CD8-positive, alpha-beta memory T cell (primary cell): ENCODE measurements at places on chromosomes 2 and 18. TPM values are rescaled to one million over a fixed set of nuclear protein-coding genes. Genes with fewer than 3 reads are reported as not detected.

Gene GCA
- 14.0 TPM for polyA plus RNA-seq

Gene MTX2
- 21.6 TPM for polyA plus RNA-seq

Gene GALNT3
- polyA plus RNA-seq, result 2.2 TPM

Gene SPC25
- not detected for polyA plus RNA-seq

Gene ALPI
- polyA plus RNA-seq, result not detected

Gene CLHC1
- 1.1 TPM for polyA plus RNA-seq

Gene COL6A3
- polyA plus RNA-seq, result 0.56 TPM

Gene CSRNP3
- not detected for polyA plus RNA-seq

Gene IL1RL2
- polyA plus RNA-seq, result not detected

DNA sequence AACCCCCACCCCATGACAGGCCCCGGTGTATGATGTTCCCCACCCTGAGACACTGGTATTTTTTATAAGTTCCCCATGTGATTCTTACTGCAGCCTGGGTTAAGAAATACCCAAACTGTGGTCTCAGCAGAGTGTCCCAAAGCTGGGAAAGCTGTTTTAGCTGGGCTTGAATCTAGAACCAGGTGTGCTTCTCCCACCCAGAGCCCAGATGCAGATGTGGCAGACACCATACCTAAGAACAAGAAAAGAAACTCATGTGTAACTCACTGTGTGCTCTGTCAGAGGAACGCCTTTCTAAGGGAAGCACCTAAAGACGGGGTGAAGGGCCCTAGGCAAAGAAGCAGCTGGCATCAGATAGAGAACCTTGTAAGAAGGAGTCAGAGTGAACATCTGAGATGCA lies 23.9 kb downstream of the DOK1 start:
- DNase-seq, result no peak

DNA sequence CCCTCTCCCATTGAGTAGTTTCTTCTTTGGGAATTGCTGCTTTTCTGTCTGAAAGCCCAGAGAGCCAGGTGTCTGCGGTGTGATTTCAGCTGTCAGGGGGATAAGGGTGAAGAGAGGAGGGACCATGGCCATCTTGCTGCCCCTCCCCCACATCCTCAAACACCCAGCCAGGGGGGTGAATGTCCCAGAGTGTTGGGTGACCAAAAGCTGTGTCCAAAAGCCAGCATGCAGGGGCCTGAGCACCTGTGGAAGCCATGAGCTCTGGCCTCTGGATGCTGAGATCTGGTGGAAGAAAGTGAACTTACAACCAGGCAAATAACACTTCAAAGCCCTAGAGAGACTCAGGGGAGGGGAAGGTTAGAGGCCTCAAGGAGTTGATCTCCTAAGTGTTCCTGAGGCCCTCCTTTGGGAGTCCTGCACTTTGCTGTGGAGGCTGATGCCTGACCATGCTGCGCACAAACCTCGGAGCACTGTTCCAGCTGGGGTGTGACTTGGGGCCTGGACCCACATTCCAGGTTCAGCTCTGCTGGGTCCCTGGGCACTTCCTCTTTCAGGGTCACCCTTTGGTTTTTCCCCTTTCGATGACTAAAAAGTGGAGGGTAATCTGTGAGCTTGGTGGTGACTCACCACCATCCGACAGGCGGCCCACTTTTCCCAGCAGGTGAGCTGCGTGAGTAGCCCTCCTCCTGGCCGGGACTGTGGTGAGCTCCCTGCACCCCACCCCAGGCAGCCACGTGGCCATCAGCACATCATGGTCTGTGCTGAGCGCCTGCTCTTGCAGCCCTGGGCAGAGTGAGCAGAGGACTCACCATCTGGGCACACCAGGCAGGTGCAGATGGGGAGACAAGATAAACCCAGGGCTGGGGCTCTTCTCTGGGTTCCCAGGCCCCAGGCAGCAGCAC lies 66.8 kb upstream of the FOSL2 start:
- no peak for DNase-seq

DNA sequence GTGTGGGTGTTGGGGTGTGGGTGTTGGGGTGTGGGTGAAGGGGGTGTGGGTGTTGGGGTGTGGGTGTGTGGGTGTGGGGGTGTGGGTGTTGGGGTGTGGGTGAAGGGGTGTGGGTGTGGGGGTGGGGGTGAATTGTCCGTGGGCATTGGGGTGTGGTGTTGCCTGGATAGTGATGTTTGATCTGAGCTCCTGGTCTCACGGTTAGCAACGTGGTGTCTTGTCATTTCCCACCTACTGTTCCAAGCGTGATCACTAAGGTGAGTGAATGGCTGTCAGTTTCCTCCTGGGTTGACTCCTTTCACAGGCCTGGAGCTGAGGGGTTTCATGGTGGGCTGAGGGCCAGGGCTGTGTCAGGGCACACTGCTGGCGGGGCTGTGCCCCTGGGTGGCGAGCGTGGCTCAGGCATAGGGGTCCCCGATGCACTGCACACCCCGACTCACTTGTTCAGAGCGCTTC lies 27.2 kb downstream of the RTP5 start:
- no peak for DNase-seq

DNA sequence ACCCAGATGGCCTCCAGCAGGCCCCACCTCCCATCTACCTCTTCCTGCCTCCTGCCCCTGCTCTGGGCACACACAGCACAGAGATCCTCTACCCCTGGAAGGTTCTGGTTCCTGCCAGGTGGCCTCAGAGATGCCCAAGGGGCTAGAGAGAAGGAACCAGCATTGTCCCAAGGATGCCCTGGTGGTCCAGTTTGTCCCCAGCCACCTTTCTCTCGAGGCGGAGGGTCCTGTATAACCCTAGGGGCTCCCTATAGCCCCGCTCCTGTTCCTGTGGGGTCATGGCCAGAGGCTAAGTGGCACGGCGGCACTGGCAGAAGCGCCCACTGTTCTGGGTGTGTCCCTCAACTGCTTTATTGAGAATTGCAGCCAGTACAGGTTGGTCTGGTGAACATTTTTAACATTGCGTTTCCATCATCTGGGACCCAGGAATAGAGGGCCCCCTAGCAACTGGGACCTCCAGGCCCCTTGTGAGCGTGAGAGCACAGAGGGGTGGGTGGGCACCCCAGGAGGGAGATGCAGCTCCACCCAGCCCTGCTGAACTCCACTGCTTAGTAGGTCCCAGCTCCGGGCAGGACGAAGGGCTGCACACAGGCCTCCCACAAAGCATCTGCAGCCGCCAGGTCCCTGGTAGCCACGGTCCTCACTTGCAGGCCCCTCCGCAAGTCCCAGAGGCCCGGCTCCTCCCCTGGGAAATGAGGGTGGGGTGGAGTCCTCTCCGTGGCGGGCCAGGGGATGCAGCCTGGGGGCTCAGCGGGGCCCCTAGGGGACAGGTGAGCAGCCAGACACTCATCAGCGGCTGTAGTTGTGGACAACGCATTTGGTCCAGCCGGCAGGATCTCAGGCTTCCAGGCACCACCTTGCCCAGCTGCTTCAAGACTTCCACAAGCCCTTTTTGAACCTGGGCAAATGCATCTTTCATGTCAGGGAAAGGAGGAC lies 33.1 kb downstream of the GPC1 start:
- DNase-seq, result no peak

DNA sequence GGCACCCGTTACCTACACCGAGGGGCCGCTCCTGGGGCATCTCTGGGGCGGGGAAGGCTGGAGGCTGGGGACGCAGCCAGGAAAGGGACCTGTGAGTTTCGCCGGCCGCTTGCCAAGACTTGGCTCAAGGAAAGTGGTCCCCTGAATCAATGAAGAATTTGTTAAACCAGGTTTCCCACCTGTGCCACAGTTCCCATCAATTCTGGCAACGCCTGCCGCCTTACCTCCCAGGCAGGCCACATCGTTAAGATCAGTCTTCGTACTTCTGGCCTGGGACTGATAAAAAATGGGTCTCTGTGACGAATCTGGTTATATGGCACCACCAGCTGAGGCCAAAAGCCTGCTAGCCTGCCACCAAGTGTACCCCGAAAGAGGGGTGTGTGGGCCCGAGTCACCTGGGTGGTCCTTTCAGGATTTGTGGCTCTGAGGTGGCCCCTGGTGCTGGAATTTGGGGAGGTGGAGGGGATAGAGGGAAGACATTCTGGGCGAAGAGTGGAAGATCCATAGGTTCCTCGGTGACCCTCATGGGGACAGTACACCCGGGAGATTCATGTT lies 789 bp upstream of the TGFA start:
- DNase-seq, result no peak

DNA sequence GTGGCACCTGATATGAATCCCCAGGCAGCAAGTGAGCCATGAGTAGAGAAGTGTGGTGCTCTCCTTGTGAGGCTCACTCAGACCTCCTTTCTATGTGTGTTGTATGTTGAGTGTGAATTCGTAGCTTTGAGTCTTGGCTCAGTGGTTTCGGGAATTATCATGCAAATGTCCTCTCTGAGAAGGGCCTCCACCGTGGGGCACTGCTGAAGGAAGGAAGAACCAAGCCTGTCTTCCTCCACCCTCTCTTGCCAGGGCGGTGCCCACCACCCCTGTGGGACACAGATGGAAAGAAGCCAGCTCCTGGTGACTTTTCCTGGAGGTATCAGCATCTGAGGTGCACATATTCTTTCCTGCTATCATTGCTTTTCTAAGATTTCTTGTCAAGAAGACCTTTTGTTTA lies 156.1 kb downstream of the MYT1L start:
- no peak for DNase-seq

- no peak for DNase-seq
Observed at GRCh38 chr2:143955401-143956065, 564.4 kb downstream of the ZEB2 start.

- no peak for DNase-seq
Observed at GRCh38 chr2:182381225-182381624, 45.6 kb downstream of the PDE1A start.

- DNase-seq, result no peak
Observed at GRCh38 chr2:207265869-207266268, 100.1 kb upstream of the KLF7 start.

- DNase-seq, result no peak
Observed at GRCh38 chr2:122643725-122644329, 888.4 kb downstream of the TSN start.

DNA sequence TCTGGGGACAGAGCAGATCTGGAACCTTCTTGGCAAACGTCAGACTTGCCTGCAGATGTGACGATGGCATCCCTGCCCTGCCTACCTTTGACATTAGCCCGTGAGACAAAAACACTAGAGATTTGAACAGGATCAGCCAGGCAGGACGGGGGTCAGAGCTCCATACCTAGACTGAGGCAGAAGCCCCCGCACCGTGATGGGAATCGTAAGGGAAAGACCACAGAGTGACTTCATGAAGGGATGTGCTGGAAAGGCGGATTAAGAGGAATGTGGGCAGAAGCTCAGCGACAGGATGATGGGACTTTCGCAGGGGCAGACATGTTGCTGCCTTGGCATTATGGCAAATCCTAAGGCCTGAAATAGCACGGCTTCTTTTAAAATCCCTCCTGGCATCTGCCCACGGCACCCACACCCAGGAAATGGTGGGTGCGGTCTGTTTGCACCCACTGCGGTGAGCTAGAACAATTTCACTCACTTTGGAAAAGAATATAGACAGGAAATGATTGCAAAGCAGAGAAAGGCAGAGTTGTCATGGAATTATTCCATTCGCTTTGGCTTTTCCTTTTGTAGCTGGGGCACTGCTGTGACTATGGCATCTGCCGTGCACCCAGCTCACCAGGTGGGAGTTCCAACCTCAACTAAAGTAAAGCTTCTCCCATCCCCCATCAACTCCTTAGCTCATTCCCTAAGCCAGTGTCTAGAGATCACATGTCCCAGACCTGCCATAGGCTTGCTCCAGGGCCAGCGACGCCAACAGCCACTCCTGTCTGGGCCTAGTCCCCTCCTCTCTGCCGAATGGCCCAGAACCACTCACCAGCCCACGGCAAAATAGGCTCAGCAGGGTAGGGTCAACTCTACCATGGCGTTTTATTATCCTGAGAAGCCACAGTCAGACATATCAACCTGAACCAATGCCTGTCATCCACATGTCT lies 112.7 kb upstream of the NPAS2 start:
- DNase-seq, result no peak

DNA sequence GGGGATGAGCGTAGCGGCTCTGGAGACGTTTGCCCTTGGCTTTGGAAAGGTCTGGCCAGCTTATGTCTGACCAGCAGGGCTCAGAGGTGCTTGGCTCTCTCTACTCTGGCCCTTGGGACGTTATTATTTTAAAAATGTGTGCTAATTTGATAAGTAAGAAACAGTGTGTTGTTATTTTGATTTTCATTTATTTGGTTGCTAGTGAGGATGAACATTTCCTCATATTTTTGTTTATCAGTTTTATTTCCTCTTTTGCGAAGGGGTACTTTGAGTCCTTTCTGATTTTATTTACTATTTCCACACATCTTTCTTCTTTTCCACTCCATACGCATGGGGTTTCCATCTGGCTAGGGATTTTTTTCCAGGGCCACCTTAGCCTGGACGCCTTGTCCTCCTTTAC lies 11.4 kb downstream of the CXCR4 start:
- DNase-seq, result no peak
